ENCODE measurements at places on chromosomes 7 and 10. TPM values are rescaled to one million over a fixed set of nuclear protein-coding genes. Genes with fewer than 3 reads are reported as not detected.

GRCh38 chr10:15518250-15518649 is 147.2 kb upstream of the FAM171A1 start:
- no peaks in the 10 kb centered on the region for H3K36me3 ChIP-seq
- H3K27me3 ChIP-seq, result peaks cover 3% of the 10 kb centered on the region
- H3K27ac ChIP-seq, result no peak overlapping the region
- no peak for DNase-seq
- H3K4me3 ChIP-seq, result no peak overlapping the region
- no peaks in the 10 kb centered on the region for H3K4me1 ChIP-seq

DNA sequence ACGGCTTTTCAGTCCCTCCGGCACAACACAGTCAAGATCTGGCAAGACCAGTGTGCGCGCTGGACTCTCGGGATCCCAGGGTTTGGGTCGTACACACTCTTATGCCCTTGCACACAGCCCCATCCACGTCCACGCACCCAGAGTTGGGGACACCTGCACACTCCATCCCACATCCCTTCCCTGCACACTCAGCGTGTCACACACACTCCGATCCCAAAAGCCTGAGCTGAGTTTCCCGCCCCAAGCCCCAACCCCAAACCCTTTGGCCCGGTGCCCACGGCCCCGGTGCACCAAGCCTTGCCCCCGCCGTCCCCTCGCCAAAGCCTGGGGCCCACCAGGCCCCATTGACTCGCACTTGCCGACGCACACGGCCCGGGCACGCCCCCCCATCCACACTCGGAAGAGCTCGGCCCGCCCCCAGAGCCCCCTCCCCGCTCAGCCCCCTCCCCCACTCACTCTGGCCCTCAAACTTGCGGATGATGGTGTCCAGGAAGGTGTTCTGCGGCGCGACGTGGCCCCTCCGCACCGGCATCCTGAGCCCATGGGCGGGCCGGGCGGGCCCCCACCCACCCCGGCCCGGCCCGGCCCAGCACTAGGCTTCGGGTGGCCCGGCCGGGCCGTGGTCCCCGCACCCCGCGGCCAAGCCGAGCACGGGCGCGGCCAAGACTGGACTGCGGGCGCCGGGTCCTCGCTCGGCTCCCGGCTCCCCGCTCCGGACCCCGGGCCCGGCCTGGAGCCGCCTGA is 567 bp downstream of the KCNH2 start:
- peaks cover 14% of the 10 kb centered on the region for H3K4me1 ChIP-seq
- DNase-seq, result no peak
- H3K4me3 ChIP-seq, result peak overlapping the region; percentile 80
- no peak overlapping the region for H3K27ac ChIP-seq

DNA sequence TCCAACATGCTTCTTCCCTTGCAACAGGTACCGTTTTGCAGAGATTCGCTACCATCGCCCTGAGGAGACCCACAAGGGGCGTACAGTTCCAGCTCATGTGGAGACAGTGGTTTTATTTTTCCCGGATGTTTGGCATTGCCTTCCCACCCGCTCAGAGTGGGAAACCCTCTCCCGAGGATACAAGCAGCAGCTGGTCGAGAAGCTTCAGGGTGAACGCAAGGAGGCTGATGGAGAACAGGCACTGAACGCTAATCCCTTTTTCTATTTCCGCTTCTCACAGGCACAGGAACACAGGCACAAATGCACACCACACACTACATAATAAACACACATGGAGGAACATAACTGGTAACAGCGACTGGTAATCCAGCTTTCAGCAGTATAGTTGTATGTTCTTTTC is 35.2 kb downstream of the CCAR1 start:
- H3K4me3 ChIP-seq, result no peak overlapping the region
- H3K4me1 ChIP-seq, result no peaks in the 10 kb centered on the region
- DNase-seq, result no peak

GRCh38 chr7:55250313-55250712 is 114.8 kb upstream of the LANCL2 start:
- no peak overlapping the region for H3K27ac ChIP-seq
- H3K4me1 ChIP-seq, result peaks cover 3% of the 10 kb centered on the region
- no peaks in the 10 kb centered on the region for H3K36me3 ChIP-seq
- H3K27me3 ChIP-seq, result peaks cover 36% of the 10 kb centered on the region

- H3K27ac ChIP-seq, result no peak overlapping the region
- no peaks in the 10 kb centered on the region for H3K36me3 ChIP-seq
- no peak for DNase-seq
- H3K27me3 ChIP-seq, result peaks cover 10% of the 10 kb centered on the region
- H3K4me1 ChIP-seq, result no peaks in the 10 kb centered on the region
Observed at GRCh38 chr10:113985297-113985844, 58.3 kb upstream of the ADRB1 start.

TSPAN14 gene
- total RNA-seq, result 126 TPM

DNA sequence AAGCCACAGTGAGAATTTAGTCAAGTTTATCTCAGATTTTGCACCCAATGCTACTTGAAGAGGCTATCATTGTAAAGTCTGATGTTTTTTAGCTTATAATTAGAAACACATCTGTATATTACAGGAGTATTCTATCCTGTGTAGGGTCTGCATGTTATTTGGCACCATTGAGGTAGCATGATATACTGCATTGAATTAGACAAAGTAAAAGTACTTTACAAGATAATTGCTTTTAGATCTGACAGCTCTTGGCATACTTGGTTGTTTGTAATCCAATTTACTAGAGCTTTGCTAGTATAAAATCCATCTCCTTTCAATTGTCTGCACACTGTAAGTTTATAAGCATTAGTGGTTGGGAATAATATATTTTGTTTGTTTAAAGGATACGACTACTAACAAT is 714.3 kb downstream of the ANKRD7 start:
- no peak overlapping the region for H3K27ac ChIP-seq
- no peaks in the 10 kb centered on the region for H3K4me1 ChIP-seq
- H3K36me3 ChIP-seq, result no peaks in the 10 kb centered on the region
- H3K4me3 ChIP-seq, result no peak overlapping the region

GRCh38 chr7:81036057-81036456 is 117.2 kb upstream of the SEMA3C start:
- no peak for DNase-seq
- no peaks in the 10 kb centered on the region for H3K36me3 ChIP-seq
- no peaks in the 10 kb centered on the region for H3K4me1 ChIP-seq
- no peaks in the 10 kb centered on the region for H3K27me3 ChIP-seq

- DNase-seq, result no peak
- peak overlapping the region; percentile 9 for H3K27ac ChIP-seq
- no peak overlapping the region for H3K4me3 ChIP-seq
- no peaks in the 10 kb centered on the region for H3K27me3 ChIP-seq
- peaks cover 8% of the 10 kb centered on the region for H3K36me3 ChIP-seq
- peaks cover 7% of the 10 kb centered on the region for H3K4me1 ChIP-seq
Observed at GRCh38 chr7:116871061-116871700, 8.8 kb downstream of the CAPZA2 start.

DNA sequence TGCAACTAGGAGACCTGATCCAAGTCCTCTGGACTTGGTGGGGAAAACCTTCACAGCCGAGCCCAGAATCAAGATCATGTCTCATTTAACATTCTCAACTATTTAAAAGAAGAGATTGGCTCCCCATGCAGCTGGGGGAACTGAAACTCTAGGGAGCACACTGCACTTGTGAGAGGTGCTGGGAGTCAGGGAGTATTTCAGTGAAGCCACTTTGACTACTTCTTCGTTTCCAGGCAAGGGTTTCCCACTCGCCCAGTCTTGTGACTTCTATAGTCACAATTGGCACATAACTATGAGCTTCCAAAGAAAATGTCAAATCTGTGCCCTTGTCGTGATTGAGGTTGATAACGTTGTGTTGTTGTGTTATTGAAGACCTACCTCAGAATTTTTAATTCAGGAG is 62.9 kb downstream of the AKR1B1 start:
- H3K36me3 ChIP-seq, result no peaks in the 10 kb centered on the region
- peaks cover 10% of the 10 kb centered on the region for H3K27me3 ChIP-seq
- H3K4me3 ChIP-seq, result no peak overlapping the region
- H3K4me1 ChIP-seq, result no peaks in the 10 kb centered on the region
- H3K27ac ChIP-seq, result no peak overlapping the region

TFR2 gene
- total RNA-seq, result 0.62 TPM

HMX2 gene
- total RNA-seq, result not detected

KIAA1549 gene
- 43.1 TPM for total RNA-seq

DNA sequence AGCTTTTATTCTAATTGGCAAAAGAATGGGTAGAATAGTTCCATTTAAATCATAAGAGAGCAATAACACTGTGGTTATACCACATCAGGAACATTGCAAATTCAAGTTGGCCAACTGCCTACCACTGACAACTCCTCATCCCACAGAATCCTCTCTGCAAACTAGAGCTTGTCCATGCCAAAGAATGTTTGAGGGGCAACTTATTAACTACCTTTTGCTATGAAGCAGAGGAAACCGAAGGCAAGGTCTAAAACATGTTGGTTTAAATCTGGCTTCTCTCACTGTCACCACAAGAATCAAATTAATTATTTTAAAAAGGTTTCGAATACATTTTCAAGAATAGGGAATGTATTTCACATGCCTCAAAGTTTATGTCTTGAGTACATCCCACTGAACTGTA is 36.0 kb downstream of the RHOBTB1 start:
- DNase-seq, result no peak
- H3K27ac ChIP-seq, result no peak overlapping the region
- H3K4me3 ChIP-seq, result no peak overlapping the region
- H3K4me1 ChIP-seq, result no peaks in the 10 kb centered on the region
- H3K36me3 ChIP-seq, result peaks cover 55% of the 10 kb centered on the region
- no peaks in the 10 kb centered on the region for H3K27me3 ChIP-seq

GRCh38 chr7:50780436-50780835 is 2.3 kb downstream of the GRB10 start:
- H3K36me3 ChIP-seq, result peaks cover 6% of the 10 kb centered on the region
- H3K27me3 ChIP-seq, result peaks cover 33% of the 10 kb centered on the region
- H3K4me1 ChIP-seq, result peaks cover 32% of the 10 kb centered on the region

DNA sequence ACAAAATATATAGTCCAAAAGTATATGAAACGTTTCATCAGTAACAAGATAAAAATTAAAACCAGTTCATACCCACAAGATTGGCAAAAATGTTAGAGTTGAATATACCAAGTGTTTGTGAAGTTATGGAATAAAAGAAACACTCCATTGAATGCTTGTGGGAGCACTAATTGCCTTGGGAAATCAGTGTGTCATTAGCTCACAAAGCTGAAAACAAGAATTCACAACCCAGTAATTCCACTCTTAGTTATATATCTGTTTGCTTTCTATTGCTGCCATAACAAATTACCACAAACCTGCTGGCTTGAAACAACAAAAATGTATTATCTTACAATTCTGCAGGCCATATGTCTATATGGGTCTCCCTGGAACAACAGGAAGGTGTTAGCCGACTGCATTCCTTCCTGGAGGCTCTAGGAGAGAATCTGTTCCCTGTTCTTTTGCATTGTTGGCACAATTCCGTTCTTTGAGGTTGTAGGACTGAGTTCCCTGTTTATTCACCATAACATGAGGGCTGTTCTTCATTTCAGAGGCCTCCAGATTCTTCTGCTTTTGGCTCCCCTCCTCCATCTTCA is 45.7 kb downstream of the SEM1 start:
- no peak overlapping the region for H3K27ac ChIP-seq
- H3K27me3 ChIP-seq, result no peaks in the 10 kb centered on the region
- no peak for DNase-seq
- H3K36me3 ChIP-seq, result no peaks in the 10 kb centered on the region
- no peak overlapping the region for H3K4me3 ChIP-seq

GARIN1A gene
- 7.4 TPM for total RNA-seq

EGR2 gene
- total RNA-seq, result 0.71 TPM

GRCh38 chr10:29616542-29616941 is 18.2 kb downstream of the SVIL start:
- H3K36me3 ChIP-seq, result peaks cover 8% of the 10 kb centered on the region
- no peaks in the 10 kb centered on the region for H3K27me3 ChIP-seq
- H3K4me1 ChIP-seq, result peaks cover 26% of the 10 kb centered on the region
- no peak overlapping the region for H3K4me3 ChIP-seq

- H3K27ac ChIP-seq, result no peak overlapping the region
- H3K36me3 ChIP-seq, result no peaks in the 10 kb centered on the region
- DNase-seq, result no peak
Observed at GRCh38 chr7:40889539-40889938, 754.7 kb downstream of the SUGCT start.

PNLIPRP3 gene
- total RNA-seq, result not detected

GRCh38 chr10:68559841-68560185 is 324 bp upstream of the TET1 start:
- H3K4me1 ChIP-seq, result peaks cover 20% of the 10 kb centered on the region
- H3K36me3 ChIP-seq, result no peaks in the 10 kb centered on the region
- H3K27me3 ChIP-seq, result no peaks in the 10 kb centered on the region
- DNase-seq, result no peak
- H3K27ac ChIP-seq, result no peak overlapping the region

- DNase-seq, result no peak
- no peak overlapping the region for H3K4me3 ChIP-seq
- peaks cover 4% of the 10 kb centered on the region for H3K36me3 ChIP-seq
- no peak overlapping the region for H3K27ac ChIP-seq
Observed at GRCh38 chr10:74025380-74025978, 27.6 kb downstream of the VCL start.

- H3K4me1 ChIP-seq, result peaks cover 61% of the 10 kb centered on the region
- H3K27ac ChIP-seq, result peak overlapping the region; percentile 91
- no peaks in the 10 kb centered on the region for H3K27me3 ChIP-seq
- no peaks in the 10 kb centered on the region for H3K36me3 ChIP-seq
- DNase-seq, result no peak
Observed at GRCh38 chr10:75600833-75601232, 169.4 kb downstream of the LRMDA start.

PSD gene
- 10.7 TPM for total RNA-seq

DNA sequence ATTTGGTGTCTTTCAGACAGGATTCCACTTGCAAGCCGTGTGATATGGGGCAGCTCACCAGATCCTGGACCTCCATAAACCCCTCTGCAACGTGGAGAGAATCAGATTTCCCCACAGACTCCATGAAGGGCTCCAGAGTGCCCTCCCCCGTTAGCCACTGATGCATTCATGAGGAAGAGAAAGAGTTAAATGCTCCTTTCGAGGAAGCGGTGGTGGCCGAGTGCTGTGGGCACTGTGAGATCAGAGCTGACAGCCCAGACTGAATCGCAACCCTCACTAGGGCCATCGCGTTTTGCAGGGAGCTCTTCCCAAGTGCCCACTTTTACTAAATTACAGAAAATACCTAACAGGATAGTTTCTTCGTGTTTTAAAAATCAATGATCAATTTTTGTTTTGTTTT is 226.3 kb upstream of the ZNF32 start:
- H3K27ac ChIP-seq, result no peak overlapping the region
- no peak for DNase-seq
- H3K4me1 ChIP-seq, result no peaks in the 10 kb centered on the region
- H3K4me3 ChIP-seq, result no peak overlapping the region
- H3K27me3 ChIP-seq, result peaks cover 15% of the 10 kb centered on the region

DNA sequence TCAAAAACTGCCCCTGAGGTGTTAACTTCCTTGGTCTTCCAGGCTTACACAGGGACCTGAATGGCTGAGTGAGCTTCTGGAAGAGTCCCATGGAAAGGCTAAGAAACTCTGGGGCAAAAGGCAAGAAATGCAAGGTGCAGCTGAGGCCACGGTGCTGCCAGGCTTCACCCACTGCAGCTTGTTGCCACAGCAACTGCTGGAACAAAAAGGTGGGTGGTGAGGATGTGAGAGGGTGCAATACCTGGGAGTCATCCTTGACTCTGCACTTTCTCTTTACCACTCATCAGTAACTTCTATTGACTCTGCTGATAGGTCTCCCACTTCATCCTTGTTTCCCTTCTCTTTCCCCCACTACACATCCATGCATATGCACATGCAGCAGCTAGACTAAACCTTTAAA is 258.6 kb downstream of the BMPER start:
- no peak overlapping the region for H3K4me3 ChIP-seq
- no peak overlapping the region for H3K27ac ChIP-seq
- DNase-seq, result no peak
